Mesothelial cell of epicardium (in vitro differentiated cells): ENCODE measurements at places on chromosomes 2 and 18.
A peak's percentile ranks its signal among the peaks of the same experiment; 100 is the strongest.

DNA sequence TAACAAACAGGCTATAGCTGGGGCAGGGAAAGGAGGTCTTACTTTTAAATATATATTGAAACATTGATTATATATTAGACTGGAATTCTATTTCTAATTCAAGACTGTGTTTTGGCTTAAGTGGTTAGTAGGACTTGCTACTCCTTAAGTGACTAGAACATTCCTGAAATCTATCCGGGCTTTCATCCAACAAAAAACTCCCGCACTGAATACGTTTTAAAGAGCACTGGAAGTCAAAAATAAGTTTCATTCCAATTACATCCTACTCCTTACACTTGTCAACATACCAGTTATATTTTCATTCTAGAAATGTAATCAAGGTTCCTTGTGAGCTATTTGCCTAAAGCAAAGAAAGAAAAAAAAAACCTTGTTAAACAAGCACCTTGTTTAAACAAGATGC lies 204.6 kb downstream of the SP3 start:
- no peak for DNase-seq

- no peak for DNase-seq
Observed at GRCh38 chr2:11539317-11540147, 5.7 kb downstream of the GREB1 start.

GRCh38 chr2:45891719-45892424 lies 240.4 kb downstream of the PRKCE start:
- DNase-seq, result no peak

- DNase-seq, result no peak
Observed at GRCh38 chr2:95350774-95351597, 51.5 kb upstream of the FAHD2A start.

- DNase-seq, result no peak
Observed at GRCh38 chr2:29275186-29275585, 160.0 kb downstream of the CLIP4 start.

- no peak for DNase-seq
Observed at GRCh38 chr18:5653802-5654201, 110.0 kb upstream of the EPB41L3 start.

DNA sequence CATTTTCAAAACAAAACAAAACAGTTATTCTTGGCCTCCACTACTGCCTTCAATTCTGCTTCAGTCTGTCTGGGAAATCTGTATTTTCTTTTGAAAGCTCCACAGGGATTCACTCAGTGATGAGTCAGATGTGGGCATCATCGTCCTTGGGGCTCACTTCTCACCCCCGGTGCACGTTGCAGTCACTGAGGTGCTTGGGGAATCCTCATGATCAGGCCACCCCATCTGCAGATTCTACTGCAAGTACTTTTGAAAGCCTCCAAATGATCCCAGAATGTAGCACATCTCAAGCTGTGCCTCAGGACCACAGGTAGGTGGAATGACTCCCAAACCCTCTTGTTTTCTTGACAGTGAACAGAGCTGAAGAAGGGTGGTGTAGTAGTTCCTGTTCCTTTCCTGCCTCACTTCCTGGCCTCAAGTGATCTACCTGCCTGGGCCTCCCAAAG lies 34.3 kb downstream of the LPIN2 start:
- DNase-seq, result no peak

GRCh38 chr18:57710226-57710625 lies 88.6 kb upstream of the NARS1 start:
- no peak for DNase-seq

DNA sequence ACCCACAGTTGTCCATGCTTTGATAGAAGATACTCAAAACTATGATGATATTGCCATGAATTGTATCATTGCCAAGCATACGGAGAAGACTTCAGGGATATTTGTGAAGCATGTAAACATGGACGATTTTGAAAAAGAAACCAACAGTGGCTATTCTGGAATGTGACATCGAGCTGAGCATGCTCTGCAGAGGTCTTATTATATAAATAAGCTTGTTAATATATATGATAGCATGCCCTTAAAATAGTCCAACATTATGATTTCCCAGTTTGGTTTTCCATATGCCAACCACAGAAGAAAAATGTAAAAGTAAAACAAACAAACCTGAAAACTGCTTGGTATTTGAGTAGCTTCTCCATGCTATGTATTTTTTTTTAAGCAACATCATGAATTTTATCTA lies 159.1 kb downstream of the LNPK start:
- no peak for DNase-seq

DNA sequence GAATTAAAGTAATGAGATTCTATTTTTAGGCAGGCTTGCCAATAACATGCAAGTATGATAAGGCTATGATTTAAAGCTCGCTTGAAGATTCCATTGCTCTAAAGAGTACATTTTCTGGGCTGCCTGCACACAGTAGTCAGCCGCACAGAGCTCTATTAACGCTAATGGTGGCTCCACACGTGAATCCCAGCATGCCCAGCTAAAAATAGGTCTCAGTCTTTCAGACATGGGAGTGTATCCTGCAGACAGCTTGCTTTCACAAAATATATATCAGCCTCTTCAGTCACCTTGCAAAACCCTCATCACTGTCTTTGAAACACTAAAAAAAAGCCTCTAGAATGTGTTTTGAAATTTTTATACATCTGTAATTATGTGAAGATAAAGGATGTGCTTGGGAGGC lies 418.1 kb downstream of the MTX2 start:
- DNase-seq, result no peak

GRCh38 chr2:44935729-44936098 lies 5.8 kb upstream of the SIX3 start:
- DNase-seq, result no peak

- DNase-seq, result peak; percentile 10
Observed at GRCh38 chr18:47750889-47751423, 179.5 kb downstream of the SMAD2 start.

- no peak for DNase-seq
Observed at GRCh38 chr18:36432880-36433555, 135.5 kb downstream of the FHOD3 start.

GRCh38 chr2:234869969-234870368 lies 81.8 kb upstream of the SH3BP4 start:
- DNase-seq, result no peak

DNA sequence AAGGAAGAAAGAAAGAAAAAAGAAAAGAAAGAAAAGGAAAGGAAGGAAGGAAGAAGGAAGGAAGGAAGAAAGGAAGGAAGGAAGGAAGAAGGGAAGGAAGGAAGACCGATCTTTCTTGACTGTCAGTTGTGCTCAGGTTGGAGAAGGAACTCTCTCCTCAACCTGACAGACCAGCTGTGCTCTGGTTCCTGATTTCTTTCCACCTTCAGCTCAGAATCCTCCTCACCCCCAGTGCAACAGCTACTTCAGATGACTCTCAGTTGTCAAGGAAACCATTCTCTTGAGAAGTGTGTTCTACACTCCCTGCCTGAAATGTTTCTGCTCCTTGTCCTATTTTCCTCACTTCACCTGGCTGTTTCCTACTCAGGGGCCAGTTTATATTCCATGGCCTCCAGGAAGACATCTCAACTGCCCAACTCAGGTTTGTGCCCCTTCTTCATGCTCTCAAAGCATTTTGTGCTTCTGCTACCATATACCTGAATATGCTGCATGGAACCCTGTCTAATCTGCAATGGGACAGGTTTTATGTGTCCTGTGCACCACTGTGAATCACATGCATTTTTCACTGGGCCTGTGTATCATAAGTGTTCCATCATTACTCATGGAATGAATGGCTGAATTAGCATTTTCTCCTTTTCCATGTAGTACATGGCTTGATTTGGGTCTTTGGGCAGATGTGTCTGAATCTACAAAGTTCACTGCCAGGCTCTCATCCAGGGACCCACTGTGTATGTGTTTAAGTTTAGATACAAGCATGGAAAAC lies 32.8 kb upstream of the DOCK10 start:
- DNase-seq, result no peak

- no peak for DNase-seq
Observed at GRCh38 chr2:99156891-99157290, 2.1 kb downstream of the LIPT1 start.

DNA sequence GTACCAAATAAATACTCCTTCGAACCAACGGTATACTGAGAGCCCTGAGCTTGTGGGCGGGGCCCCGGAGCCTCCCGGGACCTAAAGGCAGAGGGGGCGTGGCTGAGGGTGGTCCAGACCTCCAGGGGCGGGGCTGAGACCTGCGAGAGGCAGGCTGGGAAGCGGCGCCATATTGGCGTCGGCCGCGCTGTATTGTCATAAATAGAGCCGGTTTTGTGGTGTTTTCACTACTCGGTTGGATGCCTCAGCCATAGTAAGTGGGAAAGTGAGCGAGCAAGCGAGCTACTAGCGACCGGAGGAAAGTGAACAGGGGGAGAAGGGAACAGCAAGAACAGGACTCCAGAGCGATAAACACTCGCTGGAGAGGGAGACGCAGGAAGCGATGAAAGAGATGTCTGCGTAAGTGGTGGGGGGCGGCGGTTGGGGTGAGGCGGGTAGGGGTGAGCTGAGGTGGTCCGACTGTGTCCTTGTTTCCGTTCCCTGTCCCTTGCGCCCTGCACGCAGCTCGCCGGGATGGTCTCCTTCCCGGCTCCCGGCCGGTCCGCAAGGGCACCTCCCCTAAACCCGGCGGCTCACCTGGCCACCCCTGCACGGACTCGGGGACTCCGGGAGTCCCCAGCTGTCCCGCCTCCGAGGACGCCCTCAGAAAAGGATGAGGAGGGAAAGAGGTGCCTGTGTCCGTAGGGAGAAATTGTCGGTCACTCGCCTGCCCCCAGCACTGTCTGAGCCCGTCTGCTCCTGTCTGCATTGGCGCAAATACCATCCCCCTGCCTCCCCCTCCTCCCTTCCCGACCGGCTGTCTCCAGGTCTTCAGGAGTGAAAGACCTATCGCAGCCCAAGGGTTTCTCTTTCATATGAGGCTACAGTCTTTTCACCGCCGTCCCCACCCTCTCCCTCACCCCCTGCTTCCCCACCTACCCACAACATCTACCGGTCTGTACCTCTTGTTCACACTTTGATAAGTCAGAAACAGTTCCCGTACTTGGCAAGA lies at the start of gene PAPOLG:
Gene PAPOLG (plus strand): TSS at position 172 of the 991 bp plus-strand sequence. CDS start 211 bp downstream, at position 383.
- peak; percentile 94 for DNase-seq
